ENCODE measurements at places on chromosomes 12 and 14. TPM values are rescaled to one million over a fixed set of nuclear protein-coding genes. Genes with fewer than 3 reads are reported as not detected.

The CSRP2 gene
- total RNA-seq: 12.0 TPM

The RPL36AL gene
- total RNA-seq: 146 TPM

The LMNTD1 gene
- total RNA-seq: not detected

The IFI27 gene
- total RNA-seq: 16.2 TPM

The E2F7 gene
- 2.3 TPM for total RNA-seq

The RDH12 gene
- total RNA-seq: not detected

The SLC5A8 gene
- total RNA-seq: not detected

The CACNA2D4 gene
- not detected for total RNA-seq

The FOXG1 gene
- not detected for total RNA-seq

The SIX1 gene
- total RNA-seq: 0.18 TPM

The KRT71 gene
- total RNA-seq: not detected

The IQSEC3 gene
- total RNA-seq: not detected

The GPR137C gene
- 0.49 TPM for total RNA-seq

The AQP2 gene
- not detected for total RNA-seq

The ANKS1B gene
- total RNA-seq: 2.9 TPM

The SMCO2 gene
- total RNA-seq: not detected

The FGD6 gene
- total RNA-seq: 5.5 TPM

The TMEM106C gene
- total RNA-seq: 29.6 TPM

The CLEC4A gene
- not detected for total RNA-seq

The C12orf54 gene
- not detected for total RNA-seq

The NPFF gene
- not detected for total RNA-seq

The ACRBP gene
- total RNA-seq: not detected

All from cardiac atrium fibroblast (primary cell).